ENCODE measurements at places on chromosomes 2 and 18. TPM values are rescaled to one million over a fixed set of nuclear protein-coding genes. Genes with fewer than 3 reads are reported as not detected.
A peak's percentile ranks its signal among the peaks of the same experiment; 100 is the strongest.

DES gene
- total RNA-seq: not detected

ASNSD1 gene
- total RNA-seq: 44.5 TPM

KIAA2012 gene
- total RNA-seq: not detected

GAL3ST2 gene
- 0.65 TPM for total RNA-seq

SETBP1 gene
- total RNA-seq: 6.4 TPM

- H3K4me1 ChIP-seq: no peaks in the 10 kb centered on the region
- H3K36me3 ChIP-seq: peaks cover 11% of the 10 kb centered on the region
- H3K27ac ChIP-seq: no peak overlapping the region
- no peaks in the 10 kb centered on the region for H3K27me3 ChIP-seq
- no peak overlapping the region for H3K4me3 ChIP-seq
Measured at GRCh38 chr2:102764083-102764482, 2.3 kb downstream of the TMEM182 start.

DNA sequence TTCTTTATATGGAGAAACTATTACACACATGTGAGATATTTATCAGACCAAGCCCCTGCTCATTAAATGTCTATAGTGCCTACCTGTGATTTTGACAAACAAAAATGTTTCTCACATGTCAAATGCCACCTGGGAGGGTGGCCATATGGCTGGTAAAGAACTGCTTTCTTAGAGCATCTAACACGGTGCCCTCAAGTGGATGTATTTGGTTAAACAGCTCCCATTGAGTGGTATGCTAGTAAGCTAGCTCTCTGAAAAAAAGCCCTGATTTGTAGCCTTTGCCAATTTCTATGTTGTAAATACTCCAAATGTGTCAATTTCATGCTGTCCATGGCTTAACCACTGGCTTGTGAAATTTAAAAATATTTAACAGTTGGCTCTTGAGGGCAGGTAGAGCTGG is 94.6 kb downstream of the PMAIP1 start:
- no peak for DNase-seq
- no peak overlapping the region for H3K4me3 ChIP-seq
- peaks cover 17% of the 10 kb centered on the region for H3K27me3 ChIP-seq
- H3K36me3 ChIP-seq: no peaks in the 10 kb centered on the region

DNA sequence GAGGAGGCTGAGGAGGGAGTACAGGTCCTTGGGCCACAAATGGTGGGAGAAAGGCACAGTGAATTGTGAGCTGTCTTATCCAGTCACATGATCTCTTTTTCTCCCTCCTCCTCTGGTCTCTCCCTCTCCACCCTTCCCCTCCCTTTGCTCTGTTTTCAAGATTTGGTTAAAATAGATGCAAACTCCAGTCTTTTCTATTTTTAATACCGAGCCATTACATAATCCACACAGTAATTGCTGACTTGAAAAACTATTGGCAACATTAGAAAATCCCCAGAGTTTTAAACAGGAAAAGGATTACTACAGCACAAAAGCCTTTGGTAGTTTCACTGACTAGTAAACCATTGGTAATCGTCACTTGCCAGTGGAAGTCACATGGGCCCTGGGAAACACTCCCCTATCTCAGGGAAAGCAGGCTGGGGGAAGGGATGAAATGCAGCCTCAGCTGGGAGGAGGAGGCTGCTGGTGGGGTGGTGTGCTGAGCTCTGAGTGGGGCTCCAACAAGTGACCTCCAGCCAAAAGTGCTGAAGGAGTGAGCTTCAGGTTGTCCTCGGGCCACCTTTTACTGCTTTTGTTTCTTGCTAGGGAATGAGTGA is 57.4 kb upstream of the PCBP1 start:
- no peaks in the 10 kb centered on the region for H3K27me3 ChIP-seq
- DNase-seq: no peak
- H3K27ac ChIP-seq: no peak overlapping the region
- peaks cover 4% of the 10 kb centered on the region for H3K4me1 ChIP-seq
- H3K4me3 ChIP-seq: no peak overlapping the region

GRCh38 chr2:17804358-17804757 is 11.9 kb upstream of the MSGN1 start:
- DNase-seq: no peak
- H3K27ac ChIP-seq: no peak overlapping the region
- H3K36me3 ChIP-seq: no peaks in the 10 kb centered on the region
- no peaks in the 10 kb centered on the region for H3K4me1 ChIP-seq
- H3K4me3 ChIP-seq: no peak overlapping the region

GRCh38 chr2:37282746-37283145 is 41.9 kb downstream of the PRKD3 start:
- H3K27ac ChIP-seq: no peak overlapping the region
- peaks cover 7% of the 10 kb centered on the region for H3K36me3 ChIP-seq
- no peaks in the 10 kb centered on the region for H3K4me1 ChIP-seq
- DNase-seq: no peak

DNA sequence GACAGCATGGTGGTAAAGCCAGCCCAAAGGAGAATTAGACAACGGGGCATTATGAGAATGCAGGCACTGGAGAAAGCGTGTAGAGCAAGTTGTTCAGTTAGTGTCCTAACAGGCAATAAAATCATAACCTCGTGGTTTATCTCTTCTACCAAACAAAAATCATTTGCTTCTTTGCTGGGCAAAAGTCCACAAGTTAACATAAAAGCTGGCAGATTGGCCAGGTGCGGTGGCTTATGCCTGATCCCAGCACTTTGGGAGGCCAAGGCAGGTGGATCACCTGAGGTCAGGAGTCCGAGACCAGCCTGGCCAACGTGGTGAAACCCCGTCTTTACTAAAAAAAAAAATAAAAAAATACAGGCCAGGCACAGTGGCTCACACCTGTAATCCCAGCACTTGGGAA is 364.1 kb downstream of the SETBP1 start:
- DNase-seq: no peak
- H3K4me3 ChIP-seq: no peak overlapping the region
- no peaks in the 10 kb centered on the region for H3K4me1 ChIP-seq
- no peak overlapping the region for H3K27ac ChIP-seq
- peaks cover 1% of the 10 kb centered on the region for H3K27me3 ChIP-seq
- no peaks in the 10 kb centered on the region for H3K36me3 ChIP-seq

DNA sequence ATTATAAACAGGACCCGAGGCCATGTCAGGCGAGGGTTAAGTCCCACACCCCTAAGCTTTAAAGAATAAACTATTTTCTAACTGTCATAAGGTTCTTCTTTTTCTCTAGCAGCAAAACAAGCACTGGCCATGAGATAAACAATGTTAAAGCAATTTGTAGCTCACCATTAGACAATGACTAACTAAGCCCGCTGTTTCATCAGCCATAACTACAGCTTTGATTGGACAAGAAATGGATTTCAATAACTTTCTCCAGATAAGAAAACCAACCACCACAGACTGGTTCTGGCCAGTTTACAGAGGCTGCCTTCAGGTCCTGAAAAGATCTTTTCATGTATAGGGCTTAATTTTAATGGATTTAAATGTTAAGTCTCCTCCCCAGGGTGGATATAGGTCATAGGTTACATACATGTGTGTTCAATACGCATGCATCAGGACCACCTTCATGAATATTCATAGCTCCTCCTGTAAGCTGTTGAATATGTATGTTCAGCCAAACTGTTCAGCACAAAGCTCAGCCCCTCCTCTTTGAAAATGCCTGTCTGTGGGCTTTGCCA is 108.7 kb upstream of the RAB6C start:
- H3K27me3 ChIP-seq: no peaks in the 10 kb centered on the region
- H3K36me3 ChIP-seq: no peaks in the 10 kb centered on the region
- DNase-seq: no peak
- H3K4me1 ChIP-seq: no peaks in the 10 kb centered on the region

DNA sequence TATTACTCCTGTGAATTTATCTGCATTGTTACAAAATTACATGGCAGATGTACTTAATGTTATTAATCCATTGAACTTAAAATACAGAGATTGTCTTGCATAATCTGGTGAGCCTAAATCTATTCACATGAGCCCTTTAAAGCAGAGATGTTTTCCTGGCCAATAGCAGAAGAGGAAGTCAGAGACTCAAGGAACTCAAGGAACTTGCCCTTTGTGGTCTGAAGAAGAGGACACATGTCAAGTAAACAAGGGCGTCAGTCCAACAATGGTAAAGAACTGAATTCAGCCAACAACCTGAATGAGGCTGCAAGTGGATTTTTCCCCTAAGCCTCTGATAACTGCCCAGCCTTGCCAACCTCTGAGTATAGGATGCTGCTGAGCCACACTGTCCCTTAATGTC is 356.3 kb upstream of the PKDCC start:
- DNase-seq: no peak
- no peak overlapping the region for H3K27ac ChIP-seq
- no peak overlapping the region for H3K4me3 ChIP-seq
- no peaks in the 10 kb centered on the region for H3K36me3 ChIP-seq

GRCh38 chr2:43841949-43842865 is 3.4 kb downstream of the ABCG8 start:
- no peak overlapping the region for H3K27ac ChIP-seq
- no peaks in the 10 kb centered on the region for H3K4me1 ChIP-seq
- no peak overlapping the region for H3K4me3 ChIP-seq
- no peaks in the 10 kb centered on the region for H3K36me3 ChIP-seq
- peaks cover 5% of the 10 kb centered on the region for H3K27me3 ChIP-seq

DNA sequence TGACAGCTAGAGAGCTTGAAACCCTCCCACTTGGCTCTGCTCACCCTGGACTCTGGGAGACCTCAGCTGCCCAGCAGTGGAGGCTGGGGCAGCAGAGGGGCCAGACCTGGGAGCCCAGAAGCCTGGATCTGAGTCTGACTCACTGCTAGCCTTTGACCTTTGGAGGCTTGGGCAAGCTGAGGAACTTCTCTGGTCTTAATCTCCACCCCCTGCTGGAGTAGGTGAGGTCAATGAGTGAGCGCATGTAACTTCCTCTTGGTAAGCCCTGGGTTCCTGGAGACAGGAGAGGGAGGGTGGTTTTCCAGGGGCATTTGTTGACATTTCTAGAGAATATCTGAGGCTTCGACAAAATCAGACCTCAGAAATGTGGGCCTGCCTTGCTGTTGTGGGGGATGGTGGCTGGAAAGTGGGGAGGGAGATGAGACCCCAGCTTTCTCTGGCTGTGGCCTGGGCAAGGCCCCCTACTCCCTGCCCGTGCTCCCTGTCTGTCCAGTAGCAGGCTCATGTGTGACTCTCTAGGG is 73.0 kb upstream of the YWHAQ start:
- no peaks in the 10 kb centered on the region for H3K36me3 ChIP-seq
- H3K4me1 ChIP-seq: peaks cover 56% of the 10 kb centered on the region
- no peak overlapping the region for H3K4me3 ChIP-seq
- H3K27ac ChIP-seq: peak overlapping the region; percentile 75

DNA sequence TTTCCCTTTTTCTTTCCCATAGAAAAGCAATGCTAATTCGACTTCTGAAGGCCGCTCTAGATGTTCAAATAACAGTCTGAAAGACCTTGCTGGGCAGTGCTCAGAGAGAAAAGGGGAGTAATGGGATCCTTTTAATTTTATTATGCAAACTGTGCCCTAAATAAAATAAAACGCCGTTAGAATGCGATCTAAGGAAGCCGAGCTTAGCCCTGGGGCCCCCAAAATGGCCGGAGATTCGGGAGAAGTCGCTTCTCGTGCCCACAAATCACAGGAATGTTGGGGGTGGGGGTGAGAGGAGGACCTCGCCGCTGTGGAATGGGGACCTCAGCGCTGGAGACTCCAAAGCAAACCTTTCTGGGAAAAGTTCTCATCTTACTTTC is 8.4 kb upstream of the POU3F3 start:
- H3K27ac ChIP-seq: no peak overlapping the region
- no peak overlapping the region for H3K4me3 ChIP-seq
- DNase-seq: no peak
- no peaks in the 10 kb centered on the region for H3K36me3 ChIP-seq
- H3K4me1 ChIP-seq: peaks cover 7% of the 10 kb centered on the region

DNA sequence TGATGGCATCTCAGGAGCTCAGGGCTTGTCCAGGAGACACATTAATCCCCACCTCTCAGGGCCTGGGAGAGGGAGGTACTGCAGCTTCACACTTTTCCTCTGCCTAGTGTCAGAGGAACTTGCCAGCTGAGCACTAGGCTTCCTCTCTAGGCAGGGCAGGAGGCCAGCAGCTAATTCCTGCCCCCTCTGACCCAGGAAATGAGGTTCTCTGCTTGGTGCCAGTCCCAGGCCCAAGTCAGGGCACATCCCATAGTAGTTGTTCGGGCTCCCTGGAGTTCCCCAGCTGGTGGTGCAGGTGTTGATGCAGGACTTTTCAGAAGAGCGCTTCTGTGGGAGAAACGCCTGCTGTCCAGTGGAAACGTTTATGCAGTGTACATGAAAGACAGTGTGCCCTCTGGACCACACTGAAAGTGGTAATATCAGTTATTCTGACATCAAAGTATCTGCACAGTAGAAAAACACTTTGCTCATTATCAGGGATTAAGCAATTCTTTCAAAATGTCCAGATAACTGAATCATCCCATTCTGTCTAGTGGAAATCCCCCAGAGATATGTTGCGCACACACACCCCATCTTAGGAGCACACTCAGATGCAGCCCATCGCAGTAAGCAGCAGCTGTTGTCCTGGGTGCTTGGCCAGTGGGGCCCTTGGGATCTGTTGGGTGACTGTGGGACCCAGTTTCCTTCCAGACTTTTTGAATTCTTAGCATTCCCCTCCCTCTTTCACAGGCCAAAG is 17.8 kb upstream of the SCLY start:
- peaks cover 6% of the 10 kb centered on the region for H3K4me1 ChIP-seq
- H3K27me3 ChIP-seq: no peaks in the 10 kb centered on the region
- no peak for DNase-seq
- H3K4me3 ChIP-seq: no peak overlapping the region

Data from activated CD4-positive, alpha-beta memory T cell treated with anti-CD3 and anti-CD28 coated beads for 36 hours (primary cell).